ENCODE measurements at places on chromosomes 2 and 18.

DNA sequence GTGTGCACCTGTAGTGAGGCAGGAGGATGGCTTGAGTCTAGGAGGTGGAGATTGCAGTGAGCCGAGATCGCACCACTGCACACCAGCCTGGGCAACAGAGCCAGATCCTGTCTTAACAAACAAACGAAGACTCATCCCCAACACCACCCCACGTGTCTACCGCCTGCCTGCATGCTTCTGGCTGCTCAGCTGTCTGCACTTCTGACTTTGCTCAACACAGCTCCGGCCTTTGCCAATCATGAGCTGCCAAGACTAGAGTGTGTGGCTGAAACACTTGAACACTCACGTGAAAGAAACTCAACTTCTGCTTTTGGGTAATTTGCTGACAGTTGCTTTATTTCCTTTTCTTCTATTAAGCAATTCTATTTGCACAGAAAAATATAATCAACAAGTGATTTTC lies 32.1 kb upstream of the SP3 start:
- DNase-seq: no peak

DNA sequence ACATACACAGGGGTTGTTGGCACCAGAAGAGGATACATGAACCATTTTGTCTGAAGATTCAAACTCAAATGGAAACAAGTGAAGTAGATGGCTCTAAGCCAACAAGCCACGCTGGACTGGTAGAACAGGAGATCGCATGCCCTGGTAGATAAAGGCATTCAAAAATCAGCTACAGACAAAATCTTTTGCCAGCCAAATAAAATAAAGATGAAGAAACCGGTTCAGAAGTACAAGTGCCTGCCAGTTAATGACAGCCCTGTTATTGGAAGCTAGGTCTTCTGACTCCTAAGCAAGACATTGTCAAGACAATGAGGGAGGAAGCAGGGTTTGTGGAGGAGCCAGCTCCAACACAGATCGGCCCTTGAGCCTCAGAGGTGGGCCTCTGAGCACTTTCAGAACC lies 52.3 kb downstream of the EHD3 start:
- no peak for DNase-seq

- DNase-seq: no peak
Observed at GRCh38 chr2:200843993-200844948, 20.2 kb downstream of the CLK1 start.

DNA sequence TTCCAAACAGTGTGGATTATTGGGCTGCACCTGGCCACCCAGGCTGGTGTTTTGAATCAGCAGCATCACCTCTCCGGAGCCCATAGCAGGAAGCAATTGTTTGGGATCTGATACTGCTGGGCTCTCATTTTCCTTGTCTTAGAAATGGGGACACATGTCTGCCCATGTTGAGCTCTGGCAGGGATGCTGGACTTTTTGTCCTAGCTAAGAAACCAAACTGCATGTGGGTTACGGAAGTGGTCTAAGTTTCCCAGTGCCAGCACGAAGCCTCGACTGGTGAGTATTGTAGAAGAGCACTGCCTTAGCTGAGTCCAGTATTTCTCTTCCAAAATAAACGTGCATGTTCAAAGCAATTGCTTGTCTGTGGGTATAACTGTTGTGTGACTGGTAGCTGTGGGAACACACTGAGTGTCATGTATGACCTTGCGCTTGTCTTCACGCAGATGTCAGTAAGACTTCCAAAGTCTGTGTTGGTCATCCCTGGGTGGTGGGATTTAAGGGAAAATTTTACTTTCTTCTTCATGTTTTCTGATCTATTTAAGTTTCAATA lies 43.6 kb downstream of the SH3RF3 start:
- no peak for DNase-seq

GRCh38 chr2:3741867-3742602 lies 38.7 kb downstream of the DCDC2C start:
- DNase-seq: no peak
